ENCODE measurements at places on chromosomes 4 and X.

GRCh38 chrX:63686878-63687714 lies 97.9 kb downstream of the ARHGEF9 start:
- peak; percentile 4 for DNase-seq

- no peak for DNase-seq
Observed at GRCh38 chrX:112653017-112653416, 26.7 kb downstream of the LHFPL1 start.

GRCh38 chr4:28973587-28974350 lies 1746.4 kb upstream of the PCDH7 start:
- no peak for DNase-seq

GRCh38 chrX:85111347-85111746 lies 107.7 kb downstream of the APOOL start:
- no peak for DNase-seq

- DNase-seq: no peak
Observed at GRCh38 chrX:17376431-17377077, 1.6 kb downstream of the NHS start.

DNA sequence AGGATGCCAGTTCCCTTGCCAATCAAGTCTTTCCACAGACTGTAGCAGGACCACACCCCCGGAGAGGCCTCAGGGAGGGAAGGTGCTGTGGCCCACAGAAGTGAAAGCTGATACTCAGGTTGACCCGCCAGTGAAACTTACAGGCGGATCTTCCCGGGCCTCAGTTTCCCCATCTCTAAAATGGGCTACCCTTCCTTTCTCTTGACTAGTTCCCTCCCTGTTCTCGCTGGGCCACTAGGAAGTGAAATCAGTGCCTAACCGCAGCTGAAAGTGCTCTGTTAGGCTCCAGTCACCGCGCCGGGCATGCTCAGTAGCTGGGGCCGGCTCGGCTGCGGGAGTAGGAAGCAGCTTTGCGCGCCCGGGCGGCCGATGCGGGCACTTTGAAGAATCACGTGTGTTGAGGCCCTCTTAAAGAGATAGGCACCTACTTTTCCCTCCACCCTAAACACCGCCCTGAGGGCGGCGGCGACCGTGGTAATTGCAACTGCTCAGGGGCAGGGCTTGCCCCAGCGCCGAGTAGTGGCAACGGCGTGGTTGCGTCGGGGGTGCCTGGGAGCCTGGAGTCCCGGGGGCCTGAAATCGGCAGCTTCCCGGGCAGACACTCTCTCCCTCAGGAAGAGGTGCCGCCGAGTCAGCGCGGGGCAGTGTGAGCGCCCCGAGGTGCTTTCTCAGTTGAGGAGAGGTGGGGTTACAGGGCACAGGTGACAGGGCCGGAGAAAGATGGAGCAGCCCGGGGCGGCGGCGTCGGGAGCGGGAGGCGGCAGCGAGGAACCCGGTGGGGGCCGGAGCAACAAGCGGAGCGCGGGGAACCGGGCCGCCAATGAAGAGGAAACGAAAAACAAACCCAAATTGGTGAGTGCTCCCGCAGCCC lies at the start of gene DIAPH2:
TSS of gene DIAPH2 (plus strand) at position 504 of the 871 bp plus-strand sequence.
- DNase-seq: peak; percentile 49

DNA sequence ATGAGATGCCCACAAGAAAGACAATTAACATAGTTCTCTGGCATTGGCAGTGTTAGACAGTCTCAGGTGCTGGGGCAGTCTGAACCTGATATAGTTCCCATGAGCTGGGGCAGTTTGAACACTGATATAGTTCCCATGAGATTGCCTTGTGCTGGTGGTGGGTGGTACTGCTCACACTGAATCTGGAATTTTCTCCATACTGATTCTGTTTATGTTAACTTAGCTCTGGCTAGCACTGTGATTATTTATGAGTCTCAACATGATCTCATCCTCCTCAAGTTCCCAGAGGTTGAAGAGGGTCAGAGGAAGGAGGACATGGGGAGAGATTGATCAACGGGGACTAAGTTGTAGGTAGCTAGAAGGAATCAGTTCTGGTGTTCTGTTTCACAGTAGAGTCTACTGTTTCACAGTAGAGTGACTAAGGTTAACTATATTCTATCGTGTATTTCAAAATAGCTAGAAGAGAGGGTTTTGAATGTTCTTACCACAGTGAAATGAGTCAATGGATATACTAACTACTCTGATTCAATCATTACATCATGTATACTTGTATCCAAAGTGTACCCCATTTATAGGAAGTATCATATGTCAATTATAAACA lies 379.9 kb downstream of the ADAM29 start:
- DNase-seq: no peak

DNA sequence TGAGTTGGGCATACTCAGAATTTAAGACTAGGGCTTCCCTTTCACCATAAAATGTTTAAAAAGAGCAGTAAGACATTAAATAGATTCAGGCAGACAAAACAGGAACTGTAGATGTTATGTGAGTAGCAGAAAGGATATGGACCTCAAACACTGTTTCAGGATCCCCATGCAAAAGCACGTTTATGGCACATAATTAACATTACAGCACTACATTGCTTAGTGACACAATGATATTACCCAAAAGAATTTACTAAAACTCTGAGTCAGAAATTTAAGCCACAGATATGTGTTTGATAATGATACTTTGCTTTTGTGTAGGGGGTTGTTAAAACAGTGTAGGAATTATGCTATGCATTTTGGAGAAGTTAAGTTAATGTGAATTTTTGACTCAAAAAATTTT lies 266.3 kb downstream of the PDGFC start:
- no peak for DNase-seq

GRCh38 chrX:74420196-74421035 lies 877 bp upstream of the SLC16A2 start:
- DNase-seq: peak; percentile 20

DNA sequence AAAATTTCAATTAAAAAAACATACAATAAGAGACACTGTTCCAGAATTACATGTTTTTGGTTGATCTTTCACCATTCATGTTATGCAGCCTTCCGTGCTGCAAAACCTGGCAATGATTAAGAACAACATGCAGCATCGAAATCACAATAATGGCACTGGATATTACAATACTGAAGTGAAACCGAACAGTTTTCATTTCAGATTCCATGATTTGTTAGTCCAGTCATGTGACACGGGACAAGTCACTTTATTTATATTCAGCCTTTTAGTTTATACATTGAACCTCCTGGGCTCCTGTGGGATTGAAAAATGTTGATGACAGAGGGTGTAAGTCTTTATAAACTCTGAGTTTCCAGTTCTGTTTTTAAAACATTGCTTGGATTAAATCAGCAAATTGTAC lies 142.5 kb upstream of the TTC29 start:
- no peak for DNase-seq

GRCh38 chr4:124863040-124863545 lies 150.6 kb upstream of the ANKRD50 start:
- no peak for DNase-seq

DNA sequence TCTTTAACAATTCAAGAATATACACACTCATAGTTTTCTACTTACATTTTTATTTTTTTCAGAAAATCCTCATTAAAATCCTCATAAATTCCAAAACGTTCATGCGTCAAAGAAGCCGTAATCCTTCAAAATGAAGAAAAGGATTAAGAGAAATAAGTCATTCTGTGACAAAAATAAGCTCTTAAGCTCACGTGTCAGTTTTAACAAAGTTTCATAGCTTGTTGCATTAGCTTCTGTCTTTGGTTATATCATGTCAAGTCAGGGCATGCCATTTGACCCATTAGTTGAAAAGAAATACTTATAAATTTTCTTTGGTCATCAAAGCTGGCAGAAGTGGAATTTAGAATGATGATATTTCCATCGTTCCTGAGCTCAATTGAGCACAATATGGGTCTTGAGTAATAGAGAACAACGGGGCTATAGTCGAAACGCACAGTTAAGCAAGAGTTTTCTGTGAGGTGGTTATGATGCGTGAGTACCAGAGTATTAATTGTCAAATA lies 185.2 kb upstream of the CTSO start:
- no peak for DNase-seq

- DNase-seq: no peak
Observed at GRCh38 chr4:24892278-24892677, 20.6 kb downstream of the CCDC149 start.
